Activated naive CD4-positive, alpha-beta T cell treated with anti-CD3 and anti-CD28 coated beads, Interleukin-2, amount 50 U/mL, for 72 hours (primary cell): ENCODE measurements at places on chromosomes 1 and 21. TPM values are rescaled to one million over a fixed set of nuclear protein-coding genes. Genes with fewer than 3 reads are reported as not detected.

The OLFML3 gene
- 0.33 TPM for total RNA-seq

DNA sequence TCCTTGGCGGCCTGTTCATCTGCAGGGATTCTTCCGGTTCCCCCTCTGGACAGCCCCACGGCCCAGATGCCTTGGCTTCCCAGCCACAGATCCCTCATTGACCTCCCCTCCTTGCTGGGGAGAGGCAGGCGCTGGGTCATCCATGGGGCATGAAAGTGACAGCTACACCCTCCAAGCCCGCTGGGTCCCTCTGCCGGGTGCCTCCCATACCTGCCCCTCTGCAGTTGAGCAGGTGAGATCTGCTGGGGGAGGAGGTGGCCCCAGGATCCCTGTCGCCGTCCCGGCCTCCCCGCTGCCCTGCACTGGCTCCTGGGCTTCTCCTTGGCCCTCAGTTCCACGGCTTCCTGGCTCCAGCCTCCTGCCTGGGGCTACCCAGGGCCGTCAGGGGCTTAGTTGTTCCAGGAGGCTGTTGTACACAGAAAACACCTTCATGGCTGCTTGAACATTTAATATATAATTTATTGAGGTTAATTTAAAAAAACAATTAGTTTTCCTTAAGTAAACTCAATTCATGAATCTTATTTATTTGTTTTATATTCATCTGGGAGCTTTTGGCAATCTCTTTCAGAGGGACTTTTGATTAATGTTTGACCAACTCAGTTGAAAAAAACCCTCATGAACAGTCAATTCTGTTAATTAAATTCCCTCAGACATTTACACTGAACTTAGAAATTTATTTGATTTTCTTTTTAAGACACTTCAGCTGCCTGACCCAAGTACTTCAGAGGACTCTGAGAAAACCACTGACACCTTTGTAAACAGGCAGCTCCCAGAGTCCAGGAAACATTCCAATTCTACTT lies 67.6 kb upstream of the ABCG1 start:
- no peak for DNase-seq

DNA sequence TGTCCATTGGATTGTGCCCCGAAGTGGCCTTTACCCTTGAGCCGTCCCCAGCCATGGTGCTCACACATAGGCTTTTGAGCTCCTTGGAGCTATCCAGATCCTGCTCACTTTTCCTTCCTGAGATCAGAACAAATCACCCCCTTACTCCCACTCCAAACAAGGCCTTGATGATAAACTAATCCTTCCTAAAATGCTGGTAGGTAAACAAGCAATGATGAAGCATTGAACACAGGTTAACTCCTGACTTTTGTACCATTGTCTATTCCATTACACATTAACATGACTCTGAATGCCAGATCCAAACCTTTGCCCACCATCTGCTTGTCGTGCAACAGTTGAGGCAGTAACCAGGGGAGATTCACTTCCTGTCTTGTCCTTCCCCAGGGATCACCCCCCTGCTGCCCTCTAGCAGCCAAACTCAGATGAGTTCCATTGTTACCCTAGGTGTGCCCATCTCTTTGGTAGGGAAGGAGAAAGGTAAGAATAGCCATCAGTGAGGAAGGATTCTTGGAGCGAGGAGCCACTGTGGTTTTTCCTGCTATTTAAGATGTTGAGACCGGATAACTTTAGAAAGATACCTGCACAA lies 79.5 kb upstream of the DNAJC6 start:
- DNase-seq: no peak

DNA sequence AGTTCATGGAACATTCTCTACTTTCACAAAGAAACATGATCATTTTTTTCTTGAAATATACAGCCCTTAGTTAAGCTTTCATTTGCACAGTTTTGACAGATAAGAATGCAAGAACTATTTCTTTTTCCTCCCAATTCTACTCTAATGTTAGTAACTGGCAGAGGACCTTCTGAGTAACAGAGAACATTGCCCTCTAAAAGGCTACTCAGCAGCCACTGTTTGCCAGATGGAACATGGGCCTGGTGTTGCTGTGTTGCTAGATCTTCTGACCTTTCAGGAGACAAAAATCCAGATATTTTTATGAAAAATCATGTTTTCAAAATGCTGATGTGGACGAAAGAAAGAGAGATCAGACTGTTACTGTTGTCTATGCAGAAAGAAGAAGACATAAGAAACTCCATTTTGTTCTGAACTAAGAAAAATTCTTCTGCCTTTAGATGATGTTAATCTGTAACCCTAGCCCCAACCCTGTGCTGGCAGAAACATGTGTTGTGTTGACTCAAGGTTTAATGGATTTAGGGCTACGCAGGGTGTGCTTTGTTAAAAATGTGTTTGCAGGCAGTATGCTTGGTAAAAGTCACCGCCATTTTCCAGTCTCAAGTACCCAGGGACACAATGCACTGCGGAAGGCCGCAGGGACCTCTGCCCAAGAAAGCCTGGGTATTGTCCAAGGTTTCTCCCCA lies 2.9 kb upstream of the PRDX6 start:
- no peak for DNase-seq

The CLCA4 gene
- not detected for total RNA-seq

The OR2G3 gene
- total RNA-seq: not detected

GRCh38 chr1:7471836-7472235 lies 299.3 kb upstream of the VAMP3 start:
- no peak for DNase-seq

GRCh38 chr1:202117898-202118371 lies 4.8 kb upstream of the GPR37L1 start:
- no peak for DNase-seq

The GPR52 gene
- total RNA-seq: 2.6 TPM

- no peak for DNase-seq
Observed at GRCh38 chr1:181905944-181906597, 155.4 kb downstream of the ZNF648 start.

- no peak for DNase-seq
Observed at GRCh38 chr21:35350965-35351364, 301.9 kb upstream of the RUNX1 start.

DNA sequence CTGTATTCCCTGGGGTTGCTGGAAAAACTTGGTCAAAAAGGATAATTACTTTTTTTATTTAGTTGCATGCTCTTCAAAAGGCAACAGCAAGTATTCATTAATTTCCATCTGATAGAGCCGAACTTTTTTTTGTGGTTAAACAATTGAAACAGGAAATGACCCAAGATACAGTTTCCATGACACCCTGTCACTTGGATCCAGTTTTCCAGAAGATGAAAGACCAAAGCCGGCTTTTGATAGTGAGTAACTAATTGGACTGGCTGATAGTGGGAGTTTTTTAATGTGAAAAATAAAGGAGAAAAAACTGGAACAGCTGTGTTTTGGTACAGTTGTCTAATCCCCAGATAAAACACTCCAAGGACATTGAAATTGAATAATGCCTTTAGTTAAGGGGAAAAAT lies 33.0 kb downstream of the CACHD1 start:
- DNase-seq: no peak
